Mesenchymal stem cell (in vitro differentiated cells and primary cell): ENCODE measurements at places on chromosomes 3 and 15.

GRCh38 chr3:155014953-155015352 lies 65.2 kb upstream of the MME start:
- no peak for DNase-seq

- no peak for DNase-seq
Observed at GRCh38 chr3:46460051-46460450, 4.7 kb downstream of the LTF start.

GRCh38 chr3:120875989-120876388 lies 32.0 kb upstream of the STXBP5L start:
- DNase-seq, result no peak

GRCh38 chr15:100980410-100981046 lies 61.4 kb downstream of the LRRK1 start:
- DNase-seq, result no peak

DNA sequence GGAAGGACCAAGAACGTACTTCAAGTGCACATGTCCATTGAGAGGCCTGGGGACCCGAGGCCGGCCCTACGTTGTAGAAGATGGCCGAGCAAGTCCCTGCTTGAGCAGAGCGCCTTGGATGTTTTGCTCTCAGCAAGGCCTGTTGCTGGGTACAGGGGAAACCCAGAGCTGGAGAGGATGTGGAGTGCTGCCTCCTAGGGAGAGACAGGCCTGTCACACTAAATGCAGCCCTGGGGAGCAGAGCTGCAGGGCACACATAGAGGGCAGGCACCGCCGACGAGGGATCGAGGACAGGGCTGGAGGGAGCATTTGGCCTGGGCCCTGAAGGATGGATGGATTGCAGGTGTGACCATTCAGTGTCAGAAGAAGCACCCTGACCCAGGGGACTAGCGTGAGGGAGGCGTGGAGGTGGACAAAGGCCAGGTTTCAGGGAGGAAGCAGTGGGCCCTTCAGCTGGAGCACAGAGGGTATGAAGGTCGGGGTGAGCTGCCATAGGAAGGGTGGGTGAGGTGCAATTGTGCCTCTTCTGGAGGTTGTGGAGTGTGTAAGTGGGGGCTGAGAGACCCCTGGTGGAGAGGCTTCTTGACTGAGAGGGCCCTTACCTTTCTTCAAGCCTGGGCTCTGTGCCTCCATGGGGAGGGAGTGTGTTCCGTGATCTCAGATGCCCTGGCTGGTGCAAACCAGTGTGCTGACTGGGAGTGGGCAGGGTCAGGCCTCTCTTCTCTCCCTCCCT lies 142.4 kb downstream of the CHDH start:
- no peak for DNase-seq

GRCh38 chr3:159200176-159200575 lies 398.3 kb downstream of the MFSD1 start:
- peak; percentile 88 for DNase-seq

DNA sequence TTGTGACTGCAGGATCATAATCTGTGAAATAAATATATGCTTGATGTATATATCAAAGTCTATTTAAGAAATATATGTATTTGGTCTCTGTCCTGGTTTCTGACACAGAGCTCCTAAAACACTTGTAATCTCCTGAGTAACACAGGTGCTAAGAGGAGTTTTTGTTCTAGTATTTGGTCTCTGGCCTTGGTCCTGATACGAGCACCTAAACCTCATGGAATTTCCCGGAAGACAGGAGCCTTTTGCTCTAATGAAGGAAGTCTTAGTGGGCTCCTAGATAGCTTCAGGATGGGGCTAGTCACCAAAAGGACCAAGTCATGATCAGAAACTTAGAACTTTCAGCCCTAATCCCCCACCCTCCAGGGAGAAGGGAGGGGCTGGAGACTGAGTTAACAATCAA lies 19.2 kb upstream of the MUSTN1 start:
- DNase-seq, result no peak

DNA sequence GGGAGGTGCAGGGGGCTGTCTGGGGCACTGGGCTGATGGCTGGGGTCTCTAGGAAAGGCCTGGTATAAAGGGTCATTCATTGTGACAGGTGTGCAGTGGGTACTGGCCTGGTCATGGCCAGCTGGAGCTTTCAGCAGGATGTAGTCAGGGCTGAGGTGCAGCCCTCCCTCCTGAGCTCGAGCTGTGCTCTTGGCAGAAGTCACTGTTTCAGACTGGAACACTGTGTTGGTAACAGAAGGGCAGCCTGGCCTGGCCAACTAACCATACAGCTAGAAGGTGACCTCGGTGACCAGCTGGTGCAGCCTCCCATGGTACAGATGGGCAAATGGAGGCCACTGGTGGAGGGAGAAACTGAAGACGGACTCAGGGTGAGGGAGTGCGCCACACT lies 34.4 kb upstream of the LCTL start:
- no peak for DNase-seq

- DNase-seq, result no peak
Observed at GRCh38 chr15:68608206-68608843, 29.5 kb downstream of the CORO2B start.

DNA sequence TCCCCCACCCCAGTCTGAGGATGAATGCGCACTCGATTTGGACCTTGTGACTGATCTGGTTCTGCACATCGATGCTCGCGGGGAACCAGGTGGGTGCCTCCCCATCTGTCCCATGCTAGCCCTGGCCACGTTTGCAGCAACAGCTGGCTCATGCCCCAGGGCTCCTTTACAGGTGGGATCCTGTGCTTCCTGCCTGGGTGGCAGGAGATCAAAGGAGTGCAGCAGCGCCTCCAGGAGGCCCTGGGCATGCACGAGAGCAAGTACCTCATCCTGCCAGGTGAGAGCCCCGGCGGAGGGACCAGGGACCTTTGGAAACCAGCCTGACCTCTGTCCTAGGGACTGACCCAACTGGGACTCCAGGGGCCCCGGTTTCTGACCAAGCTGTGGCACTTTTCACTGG lies 44.3 kb downstream of the DHX30 start:
- DNase-seq, result no peak

GRCh38 chr3:32026593-32026992 lies 45.0 kb downstream of the ZNF860 start:
- no peak for DNase-seq

GRCh38 chr15:68631601-68632051 lies 52.8 kb downstream of the CORO2B start:
- DNase-seq, result no peak

GRCh38 chr15:39345176-39345575 lies 235.7 kb upstream of the THBS1 start:
- DNase-seq, result no peak
